B cell (primary cell): ENCODE measurements at places on chromosomes 12 and 14.
A peak's percentile ranks its signal among the peaks of the same experiment; 100 is the strongest.

DNA sequence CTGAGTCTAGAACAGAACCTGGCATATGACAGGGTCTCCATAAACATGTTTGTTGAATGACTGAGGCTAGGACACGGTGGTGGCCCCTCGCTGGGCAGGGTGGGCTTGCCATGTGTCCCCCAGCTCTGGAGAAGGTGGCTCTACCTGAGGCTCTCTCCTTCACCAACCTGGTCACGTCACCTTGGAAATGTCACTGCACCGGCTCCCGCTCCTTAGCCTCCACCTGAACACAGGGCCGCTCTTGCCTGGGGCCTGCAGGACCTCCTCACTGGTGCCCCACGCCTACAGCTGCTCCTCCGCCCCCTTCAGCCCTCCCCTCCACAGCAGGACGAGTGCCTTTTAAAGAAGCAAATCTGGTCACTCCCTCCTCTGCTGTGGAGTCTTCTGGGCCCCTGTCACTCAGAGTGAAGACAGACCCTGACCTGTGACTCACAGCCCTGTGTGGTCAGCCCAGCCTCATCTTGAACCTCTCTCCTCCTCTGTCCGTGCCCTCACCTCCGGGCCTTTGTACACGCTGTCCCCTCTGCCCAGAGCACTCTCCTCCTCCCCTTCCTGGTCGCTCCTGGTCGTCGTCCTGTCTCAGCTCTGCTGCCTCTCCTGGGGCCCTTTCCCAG is 81.0 kb downstream of the ADGRD1 start:
- DNase-seq: no peak

DNA sequence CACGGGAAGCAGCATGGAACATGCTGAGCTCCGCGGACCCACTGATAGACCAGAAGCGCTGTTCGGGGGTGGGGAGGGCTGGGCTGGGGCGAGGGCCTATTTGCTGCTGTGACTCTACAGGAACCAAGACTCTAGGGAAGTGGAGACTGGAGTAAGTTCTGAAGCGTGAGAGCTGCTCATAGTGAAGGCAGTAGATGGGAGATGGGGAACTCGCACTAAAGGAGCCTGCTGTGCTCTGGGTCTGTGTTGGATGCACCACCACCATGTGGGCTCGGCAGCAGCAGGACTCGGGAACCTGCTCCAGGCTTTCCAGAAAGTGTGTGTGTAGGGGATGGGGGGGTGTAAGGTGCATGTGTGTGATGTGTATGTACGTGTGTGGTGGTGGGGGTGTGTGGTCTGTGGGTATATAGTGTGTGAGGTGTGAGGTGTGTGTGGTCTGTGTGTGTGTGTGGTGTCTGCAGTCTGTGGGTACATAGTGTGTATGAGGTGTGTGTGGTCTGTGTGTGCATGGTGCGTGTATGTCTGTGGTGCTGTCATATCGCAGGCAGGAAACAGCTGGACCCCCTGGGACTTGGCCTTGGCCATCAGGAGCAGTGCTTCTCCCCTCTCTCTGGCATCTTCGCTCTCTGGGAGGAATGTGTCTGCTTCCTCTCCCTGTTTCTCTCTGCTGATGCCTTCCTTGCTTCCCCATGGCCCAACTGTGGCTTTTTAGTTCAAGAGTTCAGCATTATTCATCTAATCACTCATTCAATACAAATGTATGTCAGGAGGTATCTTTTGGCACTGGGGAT is 378.9 kb downstream of the FUT8 start:
- DNase-seq: peak; percentile 33

- DNase-seq: no peak
Observed at GRCh38 chr12:70927356-70927755, 6.8 kb upstream of the PTPRR start.

- no peak for DNase-seq
Observed at GRCh38 chr12:24071842-24072241, 122.4 kb upstream of the SOX5 start.

GRCh38 chr12:132955094-132956010 is 754 bp downstream of the ZNF605 start:
- DNase-seq: peak; percentile 16

- no peak for DNase-seq
Observed at GRCh38 chr12:131555197-131555846, 155.6 kb upstream of the SFSWAP start.
